Activated T-cell treated with anti-CD3 and anti-CD28 coated beads, Interleukin-2, amount 50 U/mL, for 72 hours (primary cell): ENCODE measurements at places on chromosomes 11 and 22. TPM values are rescaled to one million over a fixed set of nuclear protein-coding genes. Genes with fewer than 3 reads are reported as not detected.

The HBE1 gene
- not detected for total RNA-seq

The UPB1 gene
- 0.26 TPM for total RNA-seq

The TRAF6 gene
- 10.1 TPM for total RNA-seq

The OSM gene
- total RNA-seq = 20.9 TPM

The HIC2 gene
- 5.1 TPM for total RNA-seq

The UBQLN3 gene
- total RNA-seq = not detected

The RIMBP3B gene
- total RNA-seq = not detected

The MAP6 gene
- 0.16 TPM for total RNA-seq

The MUC2 gene
- not detected for total RNA-seq

The TRIM66 gene
- total RNA-seq = 30.2 TPM

The APIP gene
- total RNA-seq = 33.1 TPM

The MDK gene
- total RNA-seq = 11.9 TPM

The CALCB gene
- total RNA-seq = 11.2 TPM

The SHANK3 gene
- 0.19 TPM for total RNA-seq

The RAC2 gene
- total RNA-seq = 620 TPM
